ENCODE measurements at places on chromosomes 3 and 15.

GRCh38 chr3:122934251-122934650 is 93.3 kb downstream of the SEMA5B start:
- DNase-seq = no peak

- DNase-seq = no peak
Measured at GRCh38 chr3:112845772-112846171, 892 bp downstream of the CD200R1L start.

DNA sequence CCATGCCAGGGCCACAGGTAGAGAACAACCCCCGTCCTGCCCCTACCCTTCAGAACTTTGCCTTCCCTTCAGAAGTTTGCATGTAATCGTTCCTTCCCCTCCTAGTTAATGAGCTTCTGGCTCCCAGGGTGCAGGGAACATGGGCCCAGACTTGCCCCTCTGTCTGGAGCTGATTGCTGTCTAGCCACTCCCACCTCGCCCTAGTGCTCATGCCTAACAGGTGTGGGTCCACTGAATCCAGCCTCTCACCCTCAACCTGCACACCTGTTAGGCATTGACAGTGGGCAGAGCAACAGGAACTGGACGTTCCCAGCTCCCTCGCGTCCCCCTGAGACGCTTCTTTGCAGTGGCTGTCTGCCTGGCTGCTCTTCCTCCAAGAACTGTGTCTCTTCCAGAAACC is 40.3 kb downstream of the WNT5A start:
- no peak for DNase-seq

DNA sequence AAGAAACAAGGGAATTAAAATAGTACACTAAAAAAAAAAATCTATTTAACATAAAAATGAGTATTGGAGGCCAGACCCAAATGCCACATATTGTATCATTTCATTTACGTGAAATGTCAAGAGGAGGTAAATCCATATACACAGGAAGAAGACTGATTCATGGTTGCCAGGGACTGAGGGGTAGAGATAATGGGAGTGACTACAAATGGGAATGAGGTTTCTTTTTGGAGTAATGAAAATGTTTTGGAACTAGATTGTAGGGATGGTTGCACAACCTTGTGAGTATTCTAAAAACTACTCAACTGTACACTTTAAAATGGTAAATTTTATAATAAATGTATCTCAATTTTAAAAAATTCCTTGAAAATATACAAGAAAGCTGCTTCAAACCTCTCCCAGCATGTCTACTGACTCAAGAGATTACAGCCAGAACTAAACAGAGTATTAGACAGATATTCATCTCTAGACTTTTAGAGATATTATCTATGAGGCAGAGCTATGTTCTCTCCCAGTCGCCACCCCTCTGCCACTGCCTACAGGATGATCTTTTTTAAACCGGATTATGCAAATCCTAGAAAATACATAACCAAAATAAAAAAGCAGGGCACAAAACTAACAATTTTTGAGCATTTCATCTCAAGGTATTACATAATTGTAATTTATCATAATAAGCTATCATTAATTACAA is 6.2 kb downstream of the HLTF start:
- no peak for DNase-seq

DNA sequence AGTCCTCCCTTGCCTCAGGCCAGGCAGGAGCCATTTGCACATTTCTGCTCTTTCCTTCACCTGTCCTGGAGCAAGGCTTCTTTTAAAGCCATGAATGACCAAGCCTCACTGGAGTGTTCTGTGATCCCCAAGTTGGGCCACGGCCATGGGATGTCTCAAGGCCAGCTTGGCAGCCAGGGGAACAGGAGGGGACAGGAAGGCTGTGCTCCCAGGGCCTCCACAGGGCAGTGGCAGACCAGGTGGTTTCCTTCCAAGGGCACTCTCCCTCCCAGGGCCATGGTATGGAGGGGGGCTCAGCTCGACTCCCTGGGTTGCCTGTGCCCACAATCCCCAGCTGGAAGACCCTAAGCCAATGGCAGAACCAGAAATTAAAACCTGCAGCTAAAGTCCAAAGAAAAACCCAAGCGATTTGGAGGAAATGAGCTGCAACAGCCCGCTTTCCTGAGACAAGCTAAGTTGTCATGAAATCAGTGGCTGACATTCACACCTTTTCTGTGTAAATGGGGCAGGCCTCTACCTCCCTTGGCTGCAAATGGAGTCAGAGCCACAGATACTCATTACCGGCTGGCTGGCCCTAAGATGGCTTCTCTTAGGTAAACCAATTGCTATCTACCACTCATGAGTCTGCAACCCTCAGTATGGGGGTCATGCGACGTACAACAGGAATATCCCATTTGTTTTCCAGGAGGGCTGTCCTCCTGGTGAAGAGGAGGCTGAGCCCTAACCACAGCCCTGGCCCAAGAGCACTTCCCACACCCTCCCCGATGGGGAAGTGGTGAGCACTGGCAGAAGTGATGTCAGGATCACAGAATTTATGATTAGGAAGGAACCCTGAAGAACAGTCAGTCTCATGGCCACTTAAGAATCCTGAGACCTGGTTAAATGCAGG is 83.3 kb downstream of the SNRK start:
- DNase-seq = peak; percentile 53

GRCh38 chr3:102177075-102177755 is 257.6 kb upstream of the ZPLD1 start:
- DNase-seq = no peak

DNA sequence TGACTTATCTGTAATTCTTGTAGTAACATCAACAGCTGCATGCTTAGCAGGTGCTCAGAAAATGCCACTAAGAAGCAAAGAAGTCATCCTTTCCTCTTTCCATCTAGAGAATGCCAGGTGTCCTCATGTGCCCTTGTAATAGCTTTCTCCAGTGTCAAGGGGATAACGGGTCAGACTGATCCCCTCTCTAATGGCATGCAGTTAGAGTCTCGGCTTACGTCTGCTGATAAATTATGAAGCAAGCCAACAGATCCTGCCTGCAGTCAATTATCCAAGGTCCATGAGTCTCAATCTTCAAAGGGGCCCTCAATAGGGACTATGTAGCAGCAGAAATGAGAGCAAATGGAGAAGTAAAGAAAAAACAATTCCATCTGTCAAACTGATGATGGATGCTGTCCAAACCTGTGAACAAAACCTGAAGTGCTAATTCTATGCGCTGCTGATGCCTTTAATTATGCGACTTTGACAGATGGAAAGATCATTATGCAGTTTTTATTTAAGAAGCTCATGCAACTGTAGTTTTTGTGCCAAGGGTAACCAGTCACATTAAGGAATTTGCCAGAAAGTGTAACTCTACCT is 162.8 kb upstream of the PEX5L start:
- no peak for DNase-seq

All from NB4 (cell line).